CD4-positive, alpha-beta T cell treated with Interleukin-1 beta for 1 hour (primary cell): ENCODE measurements at places on chromosomes 6 and 20.

GRCh38 chr20:11012975-11013374 is 339.2 kb upstream of the JAG1 start:
- DNase-seq: no peak

- DNase-seq: no peak
These were observed 11.9 kb upstream of the NPBWR2 start for GRCh38 chr20:64119301-64119680.

DNA sequence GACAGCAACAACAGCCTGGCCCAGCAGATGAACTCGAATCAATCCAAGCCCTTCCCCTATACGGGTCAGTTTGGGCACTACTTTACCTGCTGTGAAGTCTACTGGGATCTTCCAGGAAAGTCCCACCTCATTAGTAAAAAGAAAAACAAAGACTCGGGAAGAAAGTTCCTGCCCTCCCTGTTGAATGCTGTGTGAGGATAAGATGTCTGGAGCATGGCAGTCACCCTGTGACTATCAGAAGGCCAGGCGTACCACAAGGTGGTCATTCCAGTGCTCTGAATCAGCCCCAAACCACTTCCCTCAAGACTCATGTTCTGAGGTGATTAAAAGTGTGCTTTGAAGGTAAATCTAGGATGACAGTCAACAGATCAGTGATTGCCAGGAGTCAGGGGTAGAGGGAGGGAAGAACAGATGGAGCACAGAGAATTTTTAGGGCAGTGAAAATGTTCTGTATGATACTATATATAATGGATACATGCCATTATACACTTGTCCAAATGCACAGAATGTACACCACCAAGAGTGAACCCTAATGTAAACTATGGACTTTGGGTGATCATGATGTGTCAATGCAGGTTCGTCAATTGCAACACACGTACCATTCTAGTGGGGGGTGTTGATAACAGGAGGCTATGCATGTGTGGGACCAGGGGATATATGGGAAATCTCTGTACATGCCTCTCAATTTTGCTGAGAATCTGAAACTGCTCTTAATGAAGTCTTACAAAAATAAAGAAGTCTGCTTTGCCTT is 14.7 kb downstream of the FKBP1A start:
- DNase-seq: no peak

- DNase-seq: no peak
These were observed 10.9 kb downstream of the TBP start for GRCh38 chr6:170564936-170565530.

GRCh38 chr20:35166242-35166830 is 5.5 kb upstream of the PROCR start:
- no peak for DNase-seq

- no peak for DNase-seq
These were observed 37.5 kb downstream of the SRC start for GRCh38 chr20:37383229-37383989.

DNA sequence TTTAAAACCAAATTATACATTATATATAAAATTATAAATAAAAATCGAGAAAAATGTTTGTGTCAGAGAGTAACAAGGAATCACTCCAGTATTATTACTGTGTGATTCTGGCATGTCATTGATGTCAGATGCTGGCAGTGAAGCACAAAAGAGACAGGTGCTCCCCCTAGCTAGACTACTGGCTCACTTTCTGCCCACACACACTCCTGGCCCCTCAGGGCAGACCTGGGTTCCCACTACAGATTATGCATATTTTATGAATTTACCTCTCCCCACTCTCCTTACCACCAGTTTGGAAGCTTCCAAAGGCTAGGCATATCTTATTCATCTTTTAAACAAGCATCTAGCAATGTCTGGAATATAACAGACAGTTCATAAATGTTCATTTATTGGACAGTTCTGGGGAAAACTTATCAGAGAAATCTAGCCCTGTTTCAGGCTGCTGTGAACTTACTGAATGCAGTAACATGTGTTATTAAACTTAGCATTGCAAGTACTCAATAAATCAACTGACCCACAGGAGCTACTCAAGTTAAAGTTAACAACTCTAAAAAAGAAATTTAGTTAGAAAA is 12.8 kb downstream of the SNX3 start:
- no peak for DNase-seq

- DNase-seq: no peak
These were observed 60.2 kb upstream of the TMEM244 start for GRCh38 chr6:129921169-129921817.

DNA sequence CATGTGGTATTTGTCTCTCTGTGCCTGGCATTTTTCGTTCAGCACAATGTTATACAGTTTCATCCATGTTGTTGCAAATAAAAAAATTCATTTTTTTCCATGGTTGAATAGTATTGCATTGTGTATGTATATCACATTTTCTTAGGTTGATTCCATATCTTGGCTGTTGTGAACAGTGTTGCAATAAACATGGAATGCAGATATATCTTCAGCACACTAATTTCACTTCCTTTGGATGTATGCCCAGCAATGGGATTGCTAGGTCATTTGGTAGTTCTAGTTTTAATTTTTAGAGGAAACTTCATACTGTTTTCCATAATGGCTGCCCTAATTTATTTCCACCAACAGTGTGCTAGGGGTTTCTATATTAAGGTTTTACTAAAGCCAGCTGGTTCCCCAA is 52.6 kb downstream of the GFRAL start:
- DNase-seq: no peak

DNA sequence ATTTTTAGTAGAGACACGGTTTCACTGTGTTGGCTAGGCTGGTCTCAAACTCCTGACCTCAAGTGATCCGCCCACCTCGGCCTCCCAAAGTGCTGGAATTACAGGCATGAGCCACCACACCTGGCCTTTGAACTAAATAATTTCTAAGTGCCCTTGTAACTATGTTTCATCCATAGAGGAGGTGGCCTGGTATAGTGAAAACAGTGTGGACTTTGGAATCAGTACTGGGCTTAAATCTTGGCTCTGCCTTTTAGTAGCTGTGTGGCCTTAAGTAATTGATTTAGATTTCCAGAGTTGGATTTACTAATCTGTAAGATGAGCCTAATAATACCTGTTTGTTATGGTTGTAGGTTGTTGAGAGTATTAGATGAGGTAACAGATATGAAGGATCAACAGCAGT is 14.2 kb upstream of the TGM3 start:
- DNase-seq: no peak

- DNase-seq: no peak
These were observed 57.2 kb downstream of the ZNF292 start for GRCh38 chr6:87212596-87212995.

- DNase-seq: no peak
These were observed 596.0 kb downstream of the EPM2A start for GRCh38 chr6:145139140-145139850.

GRCh38 chr6:141347906-141348492 is 784.7 kb upstream of the GJE1 start:
- DNase-seq: no peak

- peak; percentile 62 for DNase-seq
These were observed 20.9 kb upstream of the POM121L2 start for GRCh38 chr6:27332692-27333641.

DNA sequence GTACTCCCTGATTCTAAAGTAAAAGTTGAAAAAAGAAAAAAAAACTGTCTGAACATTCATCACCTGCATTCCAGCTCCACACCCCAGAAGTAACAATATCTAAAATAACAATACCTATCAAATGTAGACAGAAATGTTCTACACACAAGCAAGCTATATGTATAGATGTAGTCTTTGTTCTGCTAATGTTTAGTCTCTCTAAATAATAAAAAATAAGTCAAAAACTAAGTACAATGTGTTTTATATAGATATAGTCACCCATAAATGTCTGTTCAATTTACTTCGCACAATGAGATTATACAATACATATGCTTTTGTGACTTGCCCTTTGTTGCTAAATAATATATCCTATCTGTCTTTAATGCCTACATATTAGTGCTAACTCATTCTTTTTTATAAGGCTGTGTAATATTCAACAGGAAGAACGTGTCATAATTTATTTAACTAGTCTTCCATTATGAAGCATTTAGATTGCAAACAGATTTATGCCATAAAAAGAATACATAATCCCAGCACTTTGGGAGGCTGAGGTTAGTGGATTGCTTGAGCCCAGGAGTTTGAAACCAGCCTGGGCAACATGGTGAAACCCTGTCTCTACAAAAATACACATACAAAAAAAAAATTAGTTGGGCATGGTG is 216.2 kb upstream of the ZNF217 start:
- no peak for DNase-seq

DNA sequence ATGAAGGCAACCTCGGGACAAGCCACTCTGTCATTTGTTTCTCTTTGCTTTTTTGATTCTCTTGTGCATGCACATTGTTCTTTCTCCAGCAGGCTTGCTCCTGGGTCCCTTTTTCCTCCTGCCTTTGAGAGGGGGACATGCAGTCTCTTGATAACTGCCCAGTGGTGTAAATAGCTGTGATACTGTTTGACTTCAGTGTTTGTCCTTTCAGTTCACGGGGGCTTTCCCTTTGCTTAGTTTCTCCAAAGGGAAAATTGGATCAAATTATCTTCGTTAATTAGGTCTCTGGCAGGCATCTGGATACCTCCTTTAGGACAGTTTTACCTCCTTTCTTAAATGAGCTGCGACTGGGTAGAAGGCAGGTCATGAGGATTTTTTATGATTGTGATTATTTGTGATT is 41.5 kb downstream of the RALGAPB start:
- no peak for DNase-seq

- DNase-seq: no peak
These were observed 14.4 kb downstream of the NT5E start for GRCh38 chr6:85464260-85464644.

DNA sequence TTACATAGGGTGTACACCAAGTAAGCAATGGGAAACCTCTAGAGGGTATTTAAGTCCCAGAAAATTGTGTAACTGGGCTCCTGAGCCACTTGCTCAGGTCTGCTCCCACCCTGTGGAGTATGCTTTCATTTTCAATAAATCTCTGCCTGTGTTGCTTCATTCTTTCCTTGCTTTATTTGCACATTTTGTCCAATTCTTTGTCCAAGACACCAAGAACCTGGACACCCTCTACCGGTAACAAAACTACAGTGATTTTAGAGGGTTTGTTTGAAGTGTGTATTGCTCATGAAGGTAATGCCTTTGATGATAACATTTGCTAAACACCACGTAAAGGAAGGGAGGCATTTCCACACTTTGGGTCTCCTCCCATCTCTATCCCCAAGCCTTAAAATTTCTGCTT is 46.2 kb downstream of the MYB start:
- no peak for DNase-seq

GRCh38 chr20:11091511-11091910 is 417.7 kb upstream of the JAG1 start:
- DNase-seq: no peak
